ENCODE measurements at places on chromosomes 16 and 17.

GRCh38 chr17:9286434-9286833 lies 265.1 kb downstream of the NTN1 start:
- DNase-seq: no peak

DNA sequence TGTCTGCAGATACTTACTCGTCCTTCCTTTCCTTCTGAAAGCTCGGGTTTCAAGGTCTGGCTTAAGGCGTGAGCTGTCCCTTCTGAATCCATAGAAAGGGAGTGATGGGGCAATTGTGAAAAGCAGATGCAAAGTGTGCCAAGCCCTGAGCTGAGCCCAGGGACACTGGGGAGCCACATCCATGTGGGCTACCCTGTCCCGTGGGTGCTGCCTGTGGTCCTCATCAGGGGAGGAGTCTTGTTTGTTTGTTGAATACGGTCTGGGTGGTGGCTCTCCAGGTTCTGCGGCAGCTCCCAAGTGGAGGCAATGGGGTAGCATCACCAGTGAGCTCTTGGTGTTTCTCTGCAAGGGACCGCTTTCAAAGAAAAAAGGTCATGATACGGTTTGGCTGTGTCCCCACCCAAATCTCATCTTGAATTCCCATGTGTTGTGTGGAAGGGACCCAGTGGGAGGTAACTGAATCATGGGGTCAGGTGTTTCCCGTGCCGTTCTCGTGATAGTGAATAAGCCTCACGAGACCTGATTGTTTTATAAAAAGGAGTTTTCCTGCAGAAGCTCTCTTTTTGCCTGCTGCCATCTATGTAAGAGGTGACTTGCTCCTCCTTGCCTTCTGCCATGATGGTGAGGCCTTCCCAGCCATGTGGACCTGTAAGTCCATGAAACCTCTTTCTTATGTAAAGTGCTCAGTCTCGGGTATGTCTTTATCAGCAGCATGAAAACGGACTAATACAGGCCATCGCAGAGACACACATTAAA lies 1.0 kb upstream of the ALG1 start:
- no peak for DNase-seq

- no peak for DNase-seq
Measured at GRCh38 chr17:42849451-42850181, 1.4 kb upstream of the AOC3 start.

- no peak for DNase-seq
Measured at GRCh38 chr17:81909966-81910839, 996 bp downstream of the PCYT2 start.

DNA sequence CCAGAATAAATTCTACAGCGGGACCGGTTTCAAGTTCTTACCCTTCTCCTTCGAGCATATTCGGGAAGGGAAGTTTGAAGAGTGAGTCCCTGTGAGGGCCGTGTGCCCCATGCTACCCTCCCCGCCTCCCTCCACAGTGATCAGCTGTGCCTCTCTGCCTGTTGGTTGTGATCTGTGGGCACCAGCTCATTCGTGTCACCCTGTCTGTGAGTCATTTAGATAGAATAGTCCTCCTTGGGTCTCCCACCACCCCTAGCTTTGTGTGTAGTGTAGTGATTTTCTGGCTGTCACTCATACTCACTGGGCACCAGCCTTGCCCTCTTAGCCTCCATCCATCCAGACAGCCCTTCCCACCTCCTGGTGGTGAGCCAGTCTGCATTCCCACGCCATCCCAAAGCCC lies 15.0 kb upstream of the NAGLU start:
- no peak for DNase-seq

- DNase-seq: no peak
Measured at GRCh38 chr17:18182110-18182977, 1.3 kb upstream of the ALKBH5 start.

DNA sequence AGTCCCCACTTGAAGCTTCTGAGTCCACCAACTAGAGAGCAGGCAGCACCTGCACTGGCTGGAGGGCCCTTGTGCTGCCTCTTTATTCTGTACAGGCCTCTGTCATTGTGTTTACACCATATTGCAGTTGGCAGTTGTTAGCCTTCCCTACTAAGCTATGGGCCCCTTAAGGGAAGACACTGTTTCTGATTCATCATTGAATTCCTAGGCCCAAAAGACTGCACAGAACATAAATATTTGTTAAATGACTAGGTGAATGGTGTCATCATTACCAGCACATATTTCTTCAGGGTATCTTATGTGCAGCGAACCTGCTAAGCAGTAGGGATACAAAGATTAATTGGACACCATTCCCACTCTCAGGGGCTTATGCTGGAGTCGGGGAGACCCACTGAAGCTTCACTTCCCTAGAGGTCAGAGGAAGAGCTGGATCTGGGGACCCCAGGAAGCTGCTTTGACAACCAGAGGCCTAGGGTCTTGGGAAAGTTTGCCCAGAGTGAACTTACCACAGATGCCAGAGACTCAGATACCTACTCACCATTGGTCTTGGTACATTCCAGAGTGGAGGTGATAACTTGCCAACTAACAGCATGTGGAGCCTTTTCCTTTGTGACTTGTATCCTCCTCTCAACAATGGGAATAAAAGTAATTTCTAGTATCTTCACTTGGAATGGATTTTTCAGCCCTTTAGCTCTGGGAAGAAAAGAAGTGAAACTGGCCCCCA lies 28.7 kb upstream of the DDX52 start:
- DNase-seq: no peak

DNA sequence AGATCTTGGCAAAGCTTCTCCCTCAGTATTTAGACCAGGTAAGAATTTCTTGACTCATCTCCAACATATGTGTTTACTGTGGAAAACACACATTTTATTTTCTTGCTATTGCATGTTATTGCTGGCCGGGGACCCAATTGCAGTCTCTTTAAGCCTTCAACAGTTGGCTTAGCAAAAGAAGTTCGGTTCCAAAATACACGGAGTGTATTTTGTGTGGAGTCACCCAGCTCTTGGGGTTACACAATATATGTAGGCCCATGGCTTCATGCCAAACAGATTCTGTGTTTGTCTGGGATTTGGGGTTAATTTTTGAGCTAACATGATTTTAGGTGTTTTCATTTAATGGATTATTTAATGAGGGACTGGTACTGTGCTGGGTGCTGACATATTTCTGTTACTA lies 4.0 kb downstream of the ALDH3A2 start:
- no peak for DNase-seq

DNA sequence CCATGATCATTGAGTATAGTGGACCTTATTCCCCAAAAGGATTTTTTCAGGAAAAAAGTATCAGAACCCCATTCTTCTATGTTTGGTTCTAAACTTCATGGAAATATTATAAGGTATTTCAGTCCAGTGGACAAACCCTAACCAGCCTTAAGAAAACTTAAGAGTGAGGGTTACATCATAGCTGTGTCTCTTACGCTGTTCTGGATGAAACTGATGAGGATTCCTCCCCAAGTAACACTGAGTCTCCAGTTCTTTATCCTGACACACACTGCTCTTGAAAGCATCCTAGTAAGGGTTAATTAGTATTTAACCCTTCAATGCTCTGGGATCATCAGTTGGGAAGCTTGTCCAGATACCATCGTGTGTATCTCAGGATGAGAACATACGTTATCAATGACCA lies 5.0 kb downstream of the LYRM1 start:
- no peak for DNase-seq

DNA sequence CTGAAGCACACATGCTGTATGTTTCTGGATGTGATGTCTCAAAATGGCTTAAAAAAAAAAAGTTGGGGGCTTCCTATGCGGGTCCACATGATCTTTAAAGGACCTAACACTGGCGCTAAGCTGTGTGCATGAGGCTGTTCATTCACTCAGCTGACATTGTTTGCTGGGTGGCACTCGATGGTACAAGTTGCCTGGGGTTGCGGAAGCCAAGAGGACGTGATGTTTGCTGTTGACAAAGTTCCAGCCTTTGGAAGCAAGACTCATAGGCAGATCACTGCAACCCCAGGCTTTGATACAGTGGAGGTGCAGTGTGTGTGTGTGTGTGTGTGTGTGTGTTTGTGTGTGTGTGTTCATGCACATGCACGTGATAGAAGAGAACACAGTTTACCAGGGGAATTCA lies 29.5 kb upstream of the DNAI2 start:
- no peak for DNase-seq

- DNase-seq: no peak
Measured at GRCh38 chr17:74803971-74804370, 27.8 kb upstream of the NAT9 start.

- no peak for DNase-seq
Measured at GRCh38 chr17:8503807-8504206, 68.1 kb downstream of the NDEL1 start.

DNA sequence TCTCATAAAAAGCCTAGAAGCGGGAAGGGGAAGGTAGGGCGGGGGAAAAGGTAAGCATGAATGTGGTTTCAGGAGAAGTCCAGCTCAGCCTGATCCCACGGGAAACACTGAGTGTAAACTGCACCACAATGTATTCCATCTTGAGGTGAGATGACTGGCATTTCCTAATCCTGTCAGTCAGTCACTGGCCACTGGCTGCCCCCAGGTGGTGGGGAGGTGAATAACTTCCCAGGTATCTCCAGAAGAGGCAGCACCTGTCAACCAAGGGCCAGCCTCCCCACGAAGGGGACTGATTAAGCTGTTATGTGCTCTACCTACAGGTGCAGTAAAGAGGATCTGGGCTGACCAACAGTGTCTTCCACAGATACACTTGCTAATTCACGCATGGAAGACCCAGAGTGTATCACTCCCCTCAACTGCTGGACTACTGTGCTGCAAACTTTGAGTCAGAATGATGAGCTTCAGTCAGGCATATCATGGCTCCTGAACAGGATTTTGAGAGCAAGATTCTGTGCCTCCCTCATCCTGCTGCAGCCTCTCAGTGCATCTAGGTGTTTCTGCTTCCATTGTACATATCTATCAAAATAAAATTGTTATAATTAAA lies 108.5 kb upstream of the CCL2 start:
- DNase-seq: no peak

GRCh38 chr17:10352893-10353292 lies 19.9 kb downstream of the MYH13 start:
- no peak for DNase-seq
